ENCODE measurements at places on chromosomes 1 and 21. TPM values are rescaled to one million over a fixed set of nuclear protein-coding genes. Genes with fewer than 3 reads are reported as not detected.

Gene TINAGL1
- 146 TPM for polyA plus RNA-seq

GRCh38 chr1:14332158-14332557, 266.3 kb upstream of the KAZN start:
- DNase-seq, result no peak

Gene GPR52
- polyA plus RNA-seq, result not detected

Gene HHAT
- polyA plus RNA-seq, result 3.7 TPM

Gene ZNF593OS
- 0.88 TPM for polyA plus RNA-seq

DNA sequence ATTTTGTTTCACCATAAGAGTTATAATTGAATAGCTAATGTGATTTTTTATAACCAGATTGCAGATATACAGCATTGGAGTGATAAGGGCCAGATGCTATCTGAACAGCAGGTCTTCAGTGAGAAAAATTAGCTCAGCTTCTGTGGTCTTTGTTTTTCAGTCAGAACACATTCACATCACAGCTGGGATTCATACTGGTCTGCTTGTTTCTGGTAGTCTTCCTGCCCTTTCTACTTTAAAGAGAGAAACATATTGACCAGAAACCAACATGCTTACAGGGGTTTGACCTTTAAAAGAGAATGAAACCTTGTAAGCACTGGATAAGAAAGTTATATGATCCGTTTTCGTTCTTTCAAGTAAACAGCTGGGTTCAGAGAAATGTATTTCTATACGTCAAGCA, 213.7 kb upstream of the TMPRSS15 start:
- no peak for DNase-seq

DNA sequence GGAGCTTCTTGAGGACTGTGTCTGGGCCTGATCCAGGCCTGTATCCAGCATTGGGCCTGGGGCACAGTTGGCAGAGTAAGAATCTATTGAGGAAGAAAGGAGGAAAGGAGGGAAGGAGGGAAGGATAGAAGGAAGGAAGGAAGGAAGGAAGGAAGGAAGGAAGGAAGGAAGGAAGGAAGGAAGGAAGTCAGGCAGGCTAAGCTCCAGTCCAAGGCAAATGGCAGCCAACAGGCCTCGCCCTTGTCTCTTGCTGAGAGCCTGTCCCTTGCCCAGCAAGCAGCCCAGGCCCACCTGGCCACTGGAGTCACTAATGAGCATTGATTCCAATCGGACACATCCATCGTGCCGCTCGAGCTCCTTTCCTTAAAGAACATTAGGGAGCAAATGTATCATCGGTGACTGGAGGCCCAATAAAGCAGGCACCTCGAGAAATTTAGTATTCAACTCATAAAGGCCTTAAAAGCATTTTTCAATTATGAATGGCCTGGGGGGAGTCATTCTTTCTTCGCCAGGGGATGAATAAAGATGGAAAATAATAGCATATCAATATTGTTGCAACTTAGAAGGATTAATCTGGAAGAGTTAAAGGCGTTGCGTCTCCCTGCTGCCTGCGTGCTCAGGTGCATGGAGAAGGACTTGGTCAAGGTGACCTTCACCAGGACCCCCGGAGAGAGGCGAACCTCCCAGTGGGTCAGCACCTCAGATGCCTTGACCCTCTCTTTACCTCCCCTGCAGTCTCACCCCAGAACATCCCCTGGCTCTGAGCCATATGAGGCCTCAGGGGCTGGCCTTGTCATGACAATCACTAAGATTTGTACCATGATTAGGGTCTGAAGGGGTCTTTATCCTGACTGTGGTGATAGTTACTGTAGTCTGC, 144.5 kb upstream of the RUNX3 start:
- no peak for DNase-seq

Gene PCSK9
- 0.16 TPM for polyA plus RNA-seq

Gene CCDC27
- polyA plus RNA-seq, result not detected

DNA sequence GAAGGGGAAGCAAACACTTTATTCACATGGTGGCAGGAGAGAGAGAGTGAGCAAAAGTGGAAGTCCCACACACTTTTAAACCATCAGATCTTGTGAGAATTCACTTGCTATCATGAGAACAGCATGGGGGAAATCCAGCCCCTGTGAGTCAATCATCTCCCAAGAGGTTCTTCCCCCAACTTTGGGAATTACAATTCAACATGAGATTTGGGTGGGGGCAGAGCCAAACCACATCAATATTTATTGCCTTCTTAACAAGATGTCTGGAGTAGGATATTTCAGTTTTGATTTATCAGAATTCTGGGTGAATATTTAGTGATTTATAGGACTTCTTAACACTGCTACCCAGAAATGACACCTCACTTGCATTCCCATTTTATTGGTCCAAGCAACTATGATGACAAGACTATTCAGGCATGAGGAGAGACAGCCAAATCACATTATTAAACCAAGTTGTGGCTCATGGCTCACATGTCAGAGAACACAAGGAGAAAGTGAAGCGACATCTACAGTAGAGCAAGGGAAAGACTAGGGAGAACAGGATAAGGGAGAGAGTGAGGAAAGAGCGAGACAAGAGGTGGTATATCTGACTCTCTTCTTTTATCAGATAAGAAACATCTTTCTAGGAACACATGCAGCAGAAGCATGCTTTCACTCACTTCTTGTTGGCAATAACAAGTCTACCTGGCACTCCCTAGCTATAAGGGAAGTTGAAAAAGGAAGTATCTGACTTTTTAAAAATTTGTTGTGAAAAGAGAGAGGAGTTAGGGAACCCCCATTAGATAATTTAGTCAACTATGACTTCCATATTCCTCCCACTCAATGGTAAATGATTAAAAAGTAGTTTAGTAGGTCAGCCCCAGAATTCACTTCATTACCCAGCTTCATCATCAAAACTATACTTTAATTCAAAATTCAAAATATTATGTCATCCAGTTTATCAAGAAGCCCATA, 36.6 kb upstream of the PTPRC start:
- no peak for DNase-seq

- DNase-seq, result peak; percentile 86
These were observed 25.2 kb downstream of the FHAD1 start for GRCh38 chr1:15272009-15272781.

GRCh38 chr1:82388679-82389078, 587.9 kb downstream of the ADGRL2 start:
- no peak for DNase-seq

DNA sequence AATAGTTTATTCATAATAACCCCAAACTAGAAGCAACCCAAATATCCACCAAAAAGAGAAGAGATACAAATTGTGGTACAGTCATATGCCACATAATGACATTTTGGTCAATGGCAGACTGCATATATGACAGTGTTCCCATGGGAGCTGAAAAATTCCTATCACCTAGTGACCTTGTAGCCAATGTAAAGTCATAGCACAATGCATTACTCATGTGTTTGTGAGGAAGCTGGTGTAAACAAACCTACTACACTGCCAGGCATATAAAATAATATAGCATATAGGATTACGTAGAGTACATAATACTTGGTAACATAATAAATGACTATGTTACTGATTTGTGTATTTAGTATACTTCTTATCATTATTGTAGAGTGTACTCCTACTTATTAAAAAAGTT, 29.5 kb upstream of the SLFNL1 start:
- DNase-seq, result no peak

DNA sequence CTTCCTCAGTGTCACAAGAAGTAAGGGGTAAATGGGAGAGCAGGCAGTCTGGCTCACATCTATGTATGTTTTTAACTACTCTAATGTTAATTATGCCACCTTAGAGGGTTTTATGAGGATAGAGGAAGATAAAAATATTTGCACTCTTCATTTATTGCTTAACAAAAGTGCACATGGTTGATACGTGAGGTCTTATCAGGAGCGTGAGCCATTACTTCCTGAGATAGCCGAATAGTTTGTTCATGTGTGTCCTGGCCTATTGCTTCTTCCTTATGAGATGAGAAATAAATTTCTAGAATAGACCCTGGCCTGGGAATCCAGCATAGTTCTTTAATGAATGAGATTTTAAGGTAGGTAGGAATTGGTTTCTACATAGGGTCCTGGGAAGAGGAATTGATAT, 471.1 kb upstream of the B3GALT2 start:
- DNase-seq, result no peak

DNA sequence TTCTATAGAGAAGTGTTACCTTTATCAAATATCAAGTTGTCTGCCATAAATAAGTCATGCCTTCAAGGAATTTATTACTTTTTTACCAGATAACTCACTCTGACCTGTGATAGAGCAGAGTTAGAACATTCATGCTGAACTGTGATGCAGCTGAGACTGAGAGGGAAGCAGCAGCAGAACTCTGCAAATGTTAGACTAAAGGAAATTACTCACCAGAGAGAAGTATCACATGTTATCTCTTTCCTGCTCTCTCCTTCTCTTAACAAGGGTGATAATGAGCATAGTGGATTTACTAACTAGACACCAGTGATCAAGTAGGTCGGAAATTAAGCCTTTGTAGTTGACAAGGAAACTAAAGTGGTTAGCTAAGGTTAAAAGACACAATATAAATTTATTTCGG, 181.6 kb downstream of the RASAL2 start:
- DNase-seq, result no peak

Gene TIAM1
- 20.8 TPM for polyA plus RNA-seq

Gene GBP7
- 3.2 TPM for polyA plus RNA-seq

DNA sequence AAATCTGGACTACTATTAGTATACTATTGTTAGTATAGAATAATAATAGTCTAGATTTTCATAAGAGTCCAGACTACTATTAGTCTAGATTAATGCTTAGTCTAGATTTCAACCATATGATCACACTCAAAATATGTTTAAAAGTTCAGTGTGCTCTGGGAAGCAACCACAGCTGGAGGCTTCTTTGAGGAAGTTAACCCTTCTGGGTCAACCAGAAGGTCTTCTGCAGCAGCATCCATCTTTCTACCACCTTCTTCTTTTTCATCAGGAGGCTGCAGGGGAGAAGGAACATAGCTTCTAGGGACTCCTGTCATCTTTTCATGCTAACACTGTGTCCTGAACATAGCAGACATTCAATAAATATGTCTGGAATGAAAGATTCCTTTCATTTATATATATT, 51.2 kb upstream of the DNAJC6 start:
- no peak for DNase-seq

DNA sequence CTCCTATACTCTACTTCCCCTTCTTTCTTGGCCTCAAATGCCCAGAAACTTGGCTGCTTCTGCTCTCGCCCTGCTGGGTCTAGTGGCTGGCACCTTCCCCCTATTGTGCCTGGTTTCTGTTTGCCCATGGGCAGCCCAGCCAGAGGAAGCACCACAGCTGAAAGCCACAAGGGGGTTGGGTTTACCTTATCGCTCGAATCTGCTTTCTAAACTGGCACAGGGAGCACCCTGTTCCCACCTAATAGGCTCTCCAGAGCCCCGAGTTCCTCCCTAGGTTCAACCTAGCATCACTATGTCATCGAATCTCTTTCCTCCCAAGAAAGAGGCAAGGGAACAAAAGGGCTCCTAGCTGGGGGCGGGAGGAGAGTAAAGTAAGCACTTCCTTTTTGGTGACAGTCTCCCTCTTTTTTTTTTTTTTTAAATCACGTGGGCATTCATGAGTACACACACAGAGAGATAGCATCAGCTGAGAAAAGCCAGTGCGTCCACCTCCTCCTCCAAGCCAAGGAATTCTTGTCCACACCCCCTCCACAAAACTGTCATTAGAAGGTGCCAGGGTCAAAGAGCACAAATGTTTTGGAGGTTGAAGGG, 72.8 kb downstream of the PLEKHA6 start:
- no peak for DNase-seq

DNA sequence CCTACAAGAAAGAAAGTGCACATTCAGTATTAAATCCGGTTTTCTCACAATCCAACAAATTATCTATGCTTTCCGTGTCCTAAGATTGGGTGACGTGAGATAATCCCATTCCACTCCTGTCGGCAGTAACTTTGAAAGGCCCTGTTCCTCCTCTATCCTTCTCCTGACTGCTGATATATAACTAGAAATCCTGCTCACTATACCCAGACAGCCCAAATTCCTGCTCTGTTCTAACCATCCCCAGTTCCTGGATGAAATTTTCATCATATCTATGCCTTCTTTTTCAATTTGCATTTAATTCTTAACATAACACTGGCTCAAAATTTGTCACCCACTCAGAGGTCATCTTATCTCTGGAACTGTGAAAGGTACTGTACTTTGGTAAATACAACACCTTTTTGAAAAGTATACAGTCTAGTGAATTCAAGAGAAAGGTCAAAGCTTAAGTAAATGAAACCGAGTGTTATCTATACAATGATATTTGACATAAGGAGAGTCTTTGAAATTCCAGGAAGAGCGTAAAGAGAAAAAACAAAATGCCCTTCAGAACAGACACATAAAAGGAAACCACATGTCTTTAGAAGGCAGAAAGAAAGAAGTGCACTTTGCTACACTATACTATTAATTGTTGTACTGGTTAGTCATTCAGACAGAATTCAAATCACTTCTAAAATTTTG, 200.5 kb upstream of the NEGR1 start:
- DNase-seq, result no peak

DNA sequence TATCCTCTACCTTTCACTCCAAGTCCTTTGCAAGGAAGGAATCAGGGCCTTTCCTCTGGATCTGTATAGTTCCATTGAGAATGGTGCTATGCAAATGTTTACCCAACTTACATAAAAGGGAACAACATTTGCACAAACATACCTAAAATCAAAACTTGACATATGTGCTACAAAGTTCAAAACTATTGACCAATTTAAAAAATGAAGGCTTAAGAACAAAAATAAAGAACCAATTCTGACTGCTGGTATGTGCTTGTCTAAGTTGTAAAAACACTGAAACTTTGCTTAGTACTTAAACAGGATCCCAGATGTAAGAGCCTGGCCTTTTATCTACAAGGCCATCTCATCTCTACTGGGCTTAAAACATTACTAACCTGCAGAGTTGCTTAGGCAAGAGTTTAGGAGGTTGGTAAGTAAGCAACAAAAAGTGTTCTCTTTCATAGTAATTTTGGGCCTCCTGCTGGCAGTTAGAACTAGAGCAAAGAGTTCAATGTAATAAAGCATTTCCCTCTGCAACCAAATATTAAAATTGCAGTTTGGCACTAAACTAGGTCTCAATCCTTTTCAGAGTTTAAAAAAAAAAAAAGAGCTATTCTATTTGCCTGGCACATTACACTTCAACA, 2.0 kb downstream of the SCMH1 start:
- DNase-seq, result no peak

GRCh38 chr1:181812208-181812607, 249.3 kb downstream of the ZNF648 start:
- DNase-seq, result no peak

DNA sequence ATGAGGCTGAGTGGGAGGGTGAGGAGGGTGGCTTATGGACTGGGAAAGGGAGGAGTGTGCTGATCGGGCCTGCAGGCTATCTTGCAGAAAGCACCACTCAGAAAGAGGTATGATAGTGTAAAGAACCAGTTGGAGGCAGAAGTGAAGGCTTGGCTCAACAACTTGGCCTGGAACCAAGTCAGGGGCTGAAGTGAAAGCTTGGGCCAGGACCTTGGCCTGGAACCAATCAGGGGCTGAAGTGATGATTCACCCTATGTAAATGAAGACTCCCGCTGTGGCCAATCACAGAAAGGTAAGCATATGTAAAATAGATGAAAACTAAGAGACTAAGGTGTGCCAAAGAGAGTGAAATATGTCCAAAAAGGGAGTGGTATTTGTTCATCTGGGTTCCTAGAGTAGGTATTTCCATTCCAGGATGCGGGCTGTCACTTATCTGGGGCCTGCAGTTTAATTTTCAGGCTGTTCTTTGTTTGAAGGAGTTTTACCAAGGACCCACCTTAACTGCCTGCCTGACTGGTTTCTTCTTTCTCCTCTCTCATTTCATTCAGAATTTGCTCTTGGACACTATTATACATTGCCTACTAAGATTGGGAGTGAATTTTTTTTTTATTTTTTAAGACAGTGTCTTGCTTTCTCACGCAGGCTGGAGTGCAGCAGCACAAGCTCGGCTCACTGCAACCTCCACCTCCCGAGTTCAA, 5.1 kb upstream of the RFX5 start:
- no peak for DNase-seq
